Activated CD8-positive, alpha-beta memory T cell treated with anti-CD3 and anti-CD28 coated beads for 1 hour (primary cell): ENCODE measurements at places on chromosomes 5 and 9.

- DNase-seq = no peak
Measured at GRCh38 chr9:79880626-79881025, 308.9 kb downstream of the TLE4 start.

GRCh38 chr9:100111235-100111634 lies 12.2 kb downstream of the INVS start:
- no peak for DNase-seq

- DNase-seq = no peak
Measured at GRCh38 chr9:36276254-36276653, 18.0 kb upstream of the GNE start.

DNA sequence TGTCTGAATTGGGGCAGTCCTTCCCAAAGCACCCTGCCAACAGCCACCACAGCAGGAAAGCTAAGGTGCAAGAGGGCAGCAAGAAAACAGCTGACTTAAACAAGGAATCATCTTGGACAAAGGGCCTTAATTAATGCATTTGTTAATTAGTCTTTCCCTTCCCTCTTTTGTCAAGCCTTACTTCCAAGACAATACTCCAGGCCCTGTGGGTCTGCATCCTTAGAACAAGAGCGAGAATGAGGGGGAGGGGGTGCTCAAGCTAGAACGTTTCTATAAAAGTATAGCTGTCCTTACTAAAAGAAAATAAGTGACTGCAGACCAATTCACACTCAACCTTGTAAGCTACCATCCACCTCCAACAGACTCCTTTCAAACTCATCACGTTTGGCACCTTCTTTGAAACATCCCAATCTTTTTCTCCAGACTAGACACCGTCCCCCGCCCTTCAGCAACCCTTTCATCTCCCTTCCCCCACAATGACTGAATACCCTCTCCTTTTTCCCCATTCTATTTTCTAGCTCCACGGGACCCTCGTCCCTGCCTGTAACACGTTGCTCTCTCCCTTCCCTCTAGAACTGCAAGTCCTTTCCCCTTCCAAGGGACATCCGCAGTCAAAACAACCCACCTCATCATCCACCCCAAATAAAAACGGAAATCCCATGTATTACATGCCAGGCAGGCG lies 85.7 kb upstream of the RNF38 start:
- no peak for DNase-seq

GRCh38 chr9:94639999-94640376 lies 670 bp upstream of the FBP1 start:
- no peak for DNase-seq

DNA sequence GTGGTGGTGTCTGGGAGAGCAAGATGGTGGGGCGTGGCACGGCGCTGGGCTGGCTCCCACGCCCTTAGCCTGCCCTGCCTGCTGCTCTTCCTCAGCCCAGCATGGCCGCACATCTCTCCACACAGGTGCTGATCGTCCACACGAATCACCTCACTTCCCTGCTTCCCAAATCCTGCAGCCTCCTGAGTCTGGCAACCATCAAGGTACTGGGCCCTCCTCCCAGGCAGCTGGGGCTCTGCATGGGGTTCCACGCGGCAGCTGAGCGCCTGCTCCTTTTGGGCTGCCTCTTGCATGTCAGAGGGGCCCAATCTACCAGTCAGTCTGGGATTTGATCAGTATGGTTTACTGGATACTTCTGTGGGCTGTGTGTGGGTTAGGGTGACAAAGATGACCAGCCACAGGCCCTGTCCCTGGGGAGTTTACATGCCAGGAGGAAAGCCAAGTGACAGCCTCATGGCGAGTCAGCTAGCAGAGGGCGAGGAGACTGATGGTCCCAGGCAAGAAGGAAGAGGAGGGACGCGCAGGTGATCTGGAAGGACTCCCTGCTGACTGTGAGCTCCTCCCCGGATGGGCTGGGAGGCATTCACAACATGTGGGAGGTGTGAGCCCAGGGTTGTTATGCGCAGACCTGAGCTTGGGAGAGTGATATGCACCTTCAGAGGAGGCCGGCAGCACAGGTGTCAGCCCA lies 6.0 kb downstream of the LRSAM1 start:
- no peak for DNase-seq

- DNase-seq = no peak
Measured at GRCh38 chr9:103364753-103365152, 369.6 kb downstream of the CYLC2 start.

GRCh38 chr5:103098993-103099392 lies 20.9 kb downstream of the GIN1 start:
- no peak for DNase-seq

DNA sequence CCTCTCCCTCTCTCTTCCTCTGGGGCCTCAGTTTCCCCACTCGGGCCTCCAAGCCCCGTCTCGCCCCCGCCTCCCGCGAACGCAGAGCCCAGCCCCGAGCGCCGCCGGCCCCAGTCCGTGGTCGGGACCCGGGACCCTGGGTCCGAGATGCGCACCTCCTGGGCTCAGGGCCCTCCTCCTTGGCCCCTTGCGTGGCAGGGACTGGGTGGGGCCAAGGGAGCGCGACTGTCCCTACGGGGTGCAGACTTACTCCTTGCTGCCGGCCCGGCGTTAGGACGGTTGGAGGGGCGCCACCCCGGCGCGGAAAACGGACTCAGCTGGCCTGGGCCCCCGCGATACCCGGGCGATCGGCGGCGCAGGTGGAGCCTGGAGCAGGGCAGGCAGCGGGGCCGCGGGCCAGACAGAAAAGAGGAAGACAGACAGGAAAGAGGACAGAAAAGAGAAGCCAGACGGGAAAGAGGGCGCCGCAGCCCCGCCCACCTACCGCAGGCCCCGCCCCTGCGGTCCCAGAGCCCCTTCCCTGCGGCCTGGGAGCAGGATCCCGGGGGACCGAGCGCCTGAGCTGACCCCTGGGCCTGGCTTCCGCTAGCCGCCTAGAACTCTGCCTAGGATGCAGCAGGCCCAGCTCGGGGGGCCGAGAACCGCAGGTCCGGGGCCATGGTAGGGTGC lies at the start of gene GBGT1:
GBGT1 (minus strand) TSS at position 411 of the 669 bp plus-strand sequence. CDS start 1,502 bp downstream, outside the sequence.
- no peak for DNase-seq

DNA sequence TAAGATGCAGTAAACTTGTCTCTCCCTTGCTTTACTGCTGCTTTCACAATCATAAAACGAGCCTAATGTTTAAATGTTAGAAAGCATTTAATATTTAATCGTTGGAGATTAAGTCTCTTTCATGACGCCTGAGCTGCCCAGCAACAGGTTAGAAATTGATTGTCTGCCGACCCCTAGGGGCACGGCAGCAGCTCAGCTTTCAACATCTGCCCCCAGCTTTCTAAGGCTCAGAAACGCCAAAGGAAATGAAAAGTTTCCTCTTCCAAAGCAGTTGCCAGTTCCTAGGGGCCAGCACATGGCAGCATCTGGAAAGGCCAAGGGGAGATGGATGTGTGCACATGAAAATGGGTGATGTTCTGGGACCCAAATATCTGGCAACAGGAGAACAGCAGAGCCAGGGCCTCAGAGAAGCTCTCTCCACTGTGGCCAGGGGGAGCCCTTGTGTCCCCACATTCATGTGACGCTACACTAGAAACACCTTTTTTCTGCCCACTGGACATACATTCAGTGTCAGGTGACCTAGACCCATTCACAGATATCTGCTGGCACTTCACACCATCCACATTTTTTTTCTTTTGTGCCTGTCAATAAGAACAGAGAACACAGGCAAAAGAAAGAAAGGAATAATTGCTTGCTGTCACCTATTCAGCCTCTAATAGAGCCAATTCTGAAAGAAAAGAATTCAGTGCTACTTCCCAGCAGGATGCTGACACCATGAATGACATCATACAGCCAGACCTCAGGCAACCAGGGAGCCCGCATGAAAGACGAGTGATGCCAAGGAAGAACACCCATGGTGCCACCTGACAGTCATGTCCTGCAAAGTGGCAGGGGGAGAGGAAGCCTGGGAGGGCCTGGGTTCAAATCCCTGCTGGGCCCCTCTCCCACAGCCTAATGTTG lies 205.0 kb upstream of the TAS2R1 start:
- no peak for DNase-seq

DNA sequence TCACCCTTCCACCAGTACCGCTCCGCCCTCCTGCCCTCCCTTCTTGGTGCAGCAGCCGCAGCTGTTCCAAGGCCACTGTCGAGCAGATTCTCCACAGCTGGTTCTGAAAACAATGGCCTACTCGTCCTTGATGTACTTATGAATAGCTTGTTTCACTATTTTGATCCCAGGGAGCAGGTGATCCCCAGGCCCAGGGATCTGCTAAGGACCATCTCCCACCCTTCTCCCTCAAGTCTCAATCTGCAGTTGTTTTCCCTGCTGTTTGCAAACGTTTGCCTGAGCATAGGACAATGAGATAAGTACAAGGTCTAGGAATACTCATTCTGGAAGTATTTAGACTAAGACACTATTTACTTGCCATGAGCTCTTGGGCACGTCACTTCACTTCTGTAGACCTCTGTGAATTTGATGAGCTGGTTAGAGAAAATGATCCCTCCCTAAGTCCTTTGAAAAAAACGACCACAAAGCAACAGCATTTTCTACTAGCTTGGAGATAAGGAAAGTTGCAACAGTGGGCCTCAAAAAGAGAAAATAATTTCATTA lies 1.8 kb downstream of the LURAP1L start:
- no peak for DNase-seq

GRCh38 chr9:21037278-21037677 lies 5.8 kb upstream of the HACD4 start:
- no peak for DNase-seq

GRCh38 chr9:136051453-136051836 lies 43.6 kb downstream of the NACC2 start:
- DNase-seq = no peak

GRCh38 chr5:81579262-81579924 lies 171.5 kb downstream of the SSBP2 start:
- no peak for DNase-seq

GRCh38 chr5:174318578-174318977 lies 273.1 kb downstream of the NSG2 start:
- no peak for DNase-seq

DNA sequence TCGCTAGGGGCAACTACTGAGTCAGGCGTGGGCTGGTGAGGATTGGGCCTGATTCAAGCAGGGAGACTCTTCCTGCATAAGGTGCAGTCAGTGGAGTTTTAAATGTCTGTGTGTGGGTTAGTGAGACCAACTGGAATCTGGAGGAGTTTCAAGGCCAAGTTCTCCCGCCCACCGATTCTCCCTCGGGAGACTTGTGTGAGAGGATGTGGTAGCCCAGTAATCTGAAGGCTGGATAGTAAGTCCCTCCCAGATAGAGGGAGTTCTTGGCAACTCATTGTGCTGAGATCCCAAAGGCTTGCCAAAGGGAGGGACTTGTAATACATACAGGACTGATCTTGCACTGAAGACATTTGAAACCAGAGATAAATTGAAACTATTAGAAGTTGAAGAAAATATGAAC lies 51.8 kb downstream of the WDR36 start:
- DNase-seq = no peak

DNA sequence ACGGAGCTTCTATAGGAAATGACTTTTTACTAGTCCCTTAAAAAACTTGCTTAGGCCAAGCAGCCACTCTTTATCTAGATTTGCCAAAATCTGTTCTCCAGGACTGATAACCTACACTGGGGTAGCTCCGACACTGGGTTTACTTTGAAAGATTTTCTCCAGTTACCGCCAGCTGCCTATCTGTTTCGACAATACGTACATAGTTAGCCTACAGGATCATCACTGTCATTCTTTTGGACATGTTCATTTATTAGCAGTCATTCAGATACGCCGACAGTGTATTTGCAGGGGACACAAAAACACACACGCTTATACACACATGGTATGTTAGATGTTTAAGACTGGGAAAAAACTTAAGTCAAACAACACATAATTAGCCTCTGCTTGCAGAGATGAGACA lies 225.7 kb downstream of the DCP2 start:
- DNase-seq = no peak

DNA sequence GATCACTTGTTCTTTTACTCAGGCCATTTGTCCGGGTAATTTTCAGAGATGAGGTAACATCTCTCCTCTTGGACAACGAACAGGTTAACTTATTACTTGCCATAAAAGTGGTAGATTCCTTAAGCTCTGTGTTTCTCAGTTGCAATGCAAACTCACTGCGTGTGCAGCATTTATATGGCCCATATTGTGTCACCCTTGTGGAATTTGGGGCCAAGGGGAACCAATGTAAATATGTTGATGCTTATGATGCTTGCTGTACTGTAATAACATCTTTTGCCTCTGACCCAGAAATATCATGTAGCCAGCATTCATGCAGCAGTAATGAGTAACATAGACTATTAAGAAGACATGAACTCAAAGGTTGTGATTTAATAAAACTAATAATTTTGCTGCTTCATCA lies 175.8 kb downstream of the ADAMTS6 start:
- no peak for DNase-seq

GRCh38 chr9:88392549-88392948 lies 4.3 kb downstream of the SPIN1 start:
- no peak for DNase-seq

- no peak for DNase-seq
Measured at GRCh38 chr5:147036691-147037245, 158.2 kb upstream of the PPP2R2B start.

GRCh38 chr5:155461304-155461703 lies 447.7 kb downstream of the KIF4B start:
- DNase-seq = no peak

GRCh38 chr9:135131488-135131887 lies 44.0 kb downstream of the OLFM1 start:
- DNase-seq = no peak

GRCh38 chr5:168165221-168165914 lies 126.1 kb upstream of the WWC1 start:
- DNase-seq = no peak

DNA sequence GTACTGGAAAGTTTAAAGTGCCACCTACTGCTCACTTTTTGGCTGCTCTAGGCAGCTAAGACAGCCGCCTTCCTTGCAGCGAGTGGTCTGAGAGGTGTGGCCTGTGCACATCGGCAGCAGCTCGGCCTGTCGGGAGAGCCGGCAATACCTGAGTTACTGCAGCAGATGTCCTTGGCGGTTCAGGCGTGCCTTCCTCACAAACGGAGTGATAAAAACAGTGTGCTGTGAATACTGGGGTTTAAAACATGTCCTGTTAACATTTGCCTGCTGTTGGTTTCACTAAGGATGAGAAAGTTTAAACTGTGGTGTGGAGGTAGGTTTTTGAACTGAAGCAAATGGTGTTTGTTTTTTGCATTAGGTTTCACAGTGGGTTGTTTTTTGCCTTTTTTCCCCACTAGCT lies 12.9 kb downstream of the TRAF2 start:
- no peak for DNase-seq

DNA sequence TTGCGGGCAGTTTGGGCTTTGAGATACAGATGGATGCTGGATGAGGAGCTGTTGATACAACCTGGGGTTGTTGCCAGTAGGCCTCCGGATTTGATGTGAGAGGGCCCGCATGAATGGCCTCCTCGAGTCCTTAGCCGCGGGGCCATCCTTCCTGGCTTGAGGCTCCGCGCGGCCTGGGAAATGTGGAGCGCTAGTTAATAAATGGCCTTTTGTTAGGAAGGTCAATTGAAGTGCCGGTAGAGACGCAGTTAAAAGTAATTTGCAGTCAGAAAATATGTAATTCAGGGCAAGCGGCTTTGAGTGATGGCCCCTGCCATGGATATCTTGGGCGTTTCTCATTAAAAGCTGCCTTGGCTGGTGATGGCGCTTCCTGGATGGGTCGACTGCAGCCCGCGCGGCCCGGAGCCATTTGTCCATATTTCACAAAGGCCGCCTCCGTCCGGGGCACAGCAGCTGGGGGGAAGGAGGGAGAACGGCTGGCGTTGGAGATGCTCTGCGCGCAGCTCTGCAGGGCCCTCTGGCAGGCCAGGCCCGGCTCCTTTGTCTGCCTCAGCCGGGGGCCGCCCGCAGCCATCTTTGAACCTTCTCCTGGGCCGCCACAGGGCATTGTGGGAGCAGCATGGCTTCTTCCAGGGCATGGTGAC lies 11.2 kb downstream of the MVB12B start:
- no peak for DNase-seq

- DNase-seq = no peak
Measured at GRCh38 chr9:94112716-94113465, 28.6 kb downstream of the PTPDC1 start.
